ENCODE measurements at places on chromosomes 1 and 21. TPM values are rescaled to one million over a fixed set of nuclear protein-coding genes. Genes with fewer than 3 reads are reported as not detected.

DNA sequence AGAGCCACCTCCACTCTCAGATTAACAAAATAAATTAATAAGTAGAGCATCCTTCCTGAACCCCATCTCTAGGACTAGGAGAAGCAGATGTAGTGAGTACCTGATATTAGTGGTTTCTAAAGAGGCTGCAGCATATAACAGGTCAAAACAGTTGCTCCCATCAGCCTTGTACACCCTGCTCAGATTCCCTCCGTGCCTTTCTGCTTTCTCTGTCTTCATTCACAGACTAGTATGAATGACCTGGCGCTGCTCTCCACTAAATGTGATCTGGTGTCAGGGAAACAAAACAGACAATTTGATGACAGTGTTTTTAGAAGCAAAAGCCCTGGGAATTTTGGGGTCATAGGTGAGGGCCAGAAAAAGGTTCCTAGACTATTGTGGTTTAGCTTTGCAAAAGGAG is 8.3 kb downstream of the SESN2 start:
- DNase-seq, result no peak

- no peak for DNase-seq
These were observed 15.0 kb downstream of the DDX59 start for GRCh38 chr1:200654660-200655059.

DNA sequence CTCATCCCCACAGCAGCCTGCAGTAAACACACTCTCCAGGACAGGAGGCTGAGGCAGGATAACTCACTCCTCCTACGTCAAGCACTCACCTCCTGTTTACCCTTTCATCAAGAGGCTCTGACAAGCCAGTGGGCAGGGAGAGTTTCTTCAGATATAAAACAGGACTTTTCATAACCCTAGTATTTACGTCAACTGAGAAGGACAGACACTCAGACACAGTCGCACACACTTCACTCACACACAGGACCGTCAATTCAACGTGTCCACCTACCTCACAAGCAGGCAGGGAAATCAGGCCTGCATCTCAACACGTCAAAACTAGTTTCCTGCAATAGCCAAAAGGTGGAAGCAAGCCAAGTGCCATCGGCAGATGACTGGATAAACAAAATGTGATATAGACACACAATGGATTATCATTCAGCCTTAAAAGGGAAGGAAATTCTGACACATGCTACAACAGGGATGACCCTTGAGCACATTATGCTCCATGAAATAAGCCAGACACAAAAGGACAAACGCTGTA is 48.6 kb downstream of the ITPKB start:
- no peak for DNase-seq

DNA sequence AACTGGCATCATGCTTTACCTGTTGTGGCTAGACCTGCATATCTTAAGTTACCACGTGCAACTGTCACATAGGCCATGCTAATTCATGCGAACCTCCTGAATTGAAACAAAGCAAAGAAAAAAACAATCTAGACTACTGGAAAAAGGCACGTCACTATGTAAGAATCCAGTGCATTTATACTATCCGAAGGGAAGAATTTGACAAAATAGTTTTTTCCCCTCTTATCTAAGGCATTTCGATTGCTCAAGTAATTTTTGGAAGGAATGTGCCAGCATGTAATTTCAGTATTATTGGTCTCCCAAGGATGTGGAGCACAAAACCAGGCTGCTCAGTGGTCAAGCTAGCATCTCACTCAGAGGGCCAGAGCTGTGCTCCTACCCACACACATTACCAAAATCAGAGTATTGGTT is 31.5 kb upstream of the C1orf198 start:
- DNase-seq, result no peak

DNA sequence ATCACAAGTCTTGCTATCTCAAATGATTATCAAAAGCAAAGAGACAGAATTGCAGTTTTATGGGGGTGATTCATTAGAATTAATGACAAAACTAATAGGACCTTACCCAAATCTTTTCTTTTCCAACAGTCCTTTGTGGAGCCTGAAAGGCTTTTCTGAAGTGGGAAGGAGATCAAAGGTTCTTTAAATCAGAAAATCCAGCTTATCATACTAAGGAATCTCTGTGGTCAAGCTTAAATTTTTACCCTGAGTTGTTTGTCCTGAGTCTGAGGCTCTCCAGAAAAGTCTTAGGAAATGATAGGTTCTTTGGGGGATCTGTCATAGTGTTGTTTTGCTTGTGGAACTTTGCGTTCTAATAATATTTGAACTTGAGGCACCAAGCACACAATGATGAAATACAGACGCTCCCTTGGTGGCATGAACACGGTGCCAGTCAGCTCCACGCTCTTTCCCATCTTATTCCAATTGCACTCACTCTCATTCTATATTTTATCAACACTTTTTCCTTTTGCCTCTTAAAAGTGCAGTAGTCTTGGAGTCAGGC is 38.0 kb upstream of the COL24A1 start:
- no peak for DNase-seq

GRCh38 chr1:26786437-26787380 is 1.0 kb upstream of the PIGV start:
- DNase-seq, result no peak

DNA sequence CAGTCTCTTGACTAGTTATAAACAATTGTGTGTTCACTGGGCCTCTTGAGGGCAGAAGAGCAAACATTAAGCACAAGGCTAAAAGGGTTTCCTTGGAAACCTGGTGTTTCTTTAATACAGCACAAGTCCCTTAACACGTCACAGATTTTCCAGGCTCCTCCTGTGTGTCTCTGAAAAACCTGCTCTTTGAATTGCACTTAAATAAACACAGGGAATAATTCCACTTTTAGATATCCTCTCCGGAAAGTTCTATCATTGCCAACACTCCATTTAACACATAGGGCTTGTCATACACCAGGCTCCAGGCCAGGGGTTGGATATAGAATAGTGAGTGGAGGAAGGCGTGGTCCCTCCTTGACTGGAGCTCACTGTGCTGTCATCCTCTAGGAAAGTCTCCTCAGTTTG is 442.6 kb downstream of the DSCAM start:
- no peak for DNase-seq

Gene ABCA4
- total RNA-seq, result 0.82 TPM

Gene ZMYND12
- not detected for total RNA-seq

Gene LCK
- not detected for total RNA-seq

Gene CGN
- 2.0 TPM for total RNA-seq

Gene TAL1
- 1.2 TPM for total RNA-seq

Gene CLK2
- total RNA-seq, result 25.3 TPM
